ENCODE measurements at places on chromosomes 1 and 21. TPM values are rescaled to one million over a fixed set of nuclear protein-coding genes. Genes with fewer than 3 reads are reported as not detected.

- DNase-seq, result no peak
Observed at GRCh38 chr1:191971447-191971846, 186.8 kb upstream of the RGS18 start.

GRCh38 chr1:232507571-232507970 is 122.4 kb downstream of the SIPA1L2 start:
- no peak for DNase-seq

GRCh38 chr1:168408884-168409283 is 128.2 kb downstream of the TBX19 start:
- DNase-seq, result no peak

DNA sequence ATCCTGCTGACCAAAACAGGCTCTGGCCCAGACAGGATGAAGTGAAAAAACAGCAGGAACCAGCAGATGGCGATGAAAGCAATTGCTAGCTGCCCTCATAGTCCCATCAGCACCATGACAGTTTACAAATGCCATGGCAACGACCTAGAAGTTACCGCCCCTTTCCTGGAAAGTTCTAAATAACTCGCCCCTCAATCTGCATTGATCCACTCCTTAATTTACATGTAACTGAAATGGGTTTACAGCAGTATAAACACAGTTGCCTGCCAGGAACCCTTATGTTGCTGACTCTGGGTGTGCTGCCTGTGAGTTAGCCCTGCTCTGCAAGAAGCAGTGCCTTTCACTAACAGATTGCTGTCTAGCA is 65.5 kb upstream of the CR1L start:
- peak; percentile 22 for DNase-seq

- DNase-seq, result no peak
Observed at GRCh38 chr1:3336641-3337630, 117.5 kb upstream of the ARHGEF16 start.

DNA sequence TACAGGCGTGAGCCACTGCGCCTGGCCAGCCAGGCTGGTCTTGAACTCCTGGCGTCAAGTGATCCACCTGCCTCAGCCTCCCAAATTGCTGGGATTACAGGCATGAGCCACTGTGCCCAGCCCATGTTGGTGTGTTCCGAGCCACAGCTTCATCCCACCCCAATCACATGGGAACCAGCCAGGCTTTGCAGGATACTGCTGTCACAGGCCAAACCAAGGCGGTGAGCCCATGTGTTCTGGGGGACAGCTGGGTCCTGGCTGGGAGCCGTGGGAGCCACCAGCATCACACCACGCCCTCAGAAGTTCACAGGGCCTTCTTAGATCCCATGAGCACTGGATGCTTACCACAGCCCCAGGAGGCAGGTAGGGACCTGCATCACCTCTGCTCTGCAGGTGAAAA is 56.9 kb downstream of the DHRS3 start:
- DNase-seq, result no peak

DNA sequence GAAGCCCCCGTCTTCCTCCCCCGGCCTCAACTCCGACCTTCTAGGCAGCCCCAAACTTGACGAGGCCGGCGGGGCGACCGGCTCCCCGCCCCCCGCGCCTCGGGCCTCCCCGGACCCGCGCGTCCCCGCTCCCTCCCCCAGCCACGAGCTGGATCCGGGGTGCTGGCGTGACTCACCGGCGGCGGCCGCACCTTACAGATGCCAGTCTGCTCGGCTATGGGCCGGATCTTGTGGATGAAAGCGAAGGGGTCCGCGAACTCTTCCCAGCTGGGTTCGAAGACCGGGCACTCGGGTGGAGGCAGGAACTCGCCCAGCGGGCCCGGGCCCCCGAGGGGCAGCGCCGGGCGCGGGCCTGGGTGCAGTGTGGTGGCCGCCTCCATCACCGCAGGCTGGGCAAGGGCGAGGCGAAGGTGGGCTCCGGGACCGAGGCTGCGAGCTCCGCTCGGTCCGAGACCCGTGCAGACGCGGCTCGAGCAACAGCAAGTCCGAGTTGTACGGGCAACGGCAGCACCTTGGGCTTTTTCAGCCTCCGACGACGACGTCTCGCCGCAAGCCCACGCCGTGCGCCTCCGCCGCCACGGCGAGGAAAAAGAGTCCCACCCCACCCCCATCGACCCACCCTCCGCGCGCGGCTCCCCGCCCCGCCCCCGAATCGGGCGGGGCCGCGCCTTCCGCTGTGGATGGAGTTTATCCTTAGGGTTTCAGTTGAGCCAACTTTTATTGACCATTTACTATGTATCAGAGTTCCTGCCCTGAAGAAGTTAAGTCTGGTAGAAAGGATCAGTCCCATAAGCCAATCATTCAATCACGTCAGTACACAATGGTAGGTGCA is at the start of gene KDM5B:
Gene KDM5B, minus strand, starts transcription at position 496 of the 832 bp plus-strand sequence. Its CDS starts 116 bp downstream, at position 380.
- DNase-seq, result peak; percentile 57

GRCh38 chr21:14725219-14725618 is 179.1 kb upstream of the SAMSN1 start:
- no peak for DNase-seq

- DNase-seq, result no peak
Observed at GRCh38 chr1:97123717-97124431, 402.3 kb downstream of the PTBP2 start.

DNA sequence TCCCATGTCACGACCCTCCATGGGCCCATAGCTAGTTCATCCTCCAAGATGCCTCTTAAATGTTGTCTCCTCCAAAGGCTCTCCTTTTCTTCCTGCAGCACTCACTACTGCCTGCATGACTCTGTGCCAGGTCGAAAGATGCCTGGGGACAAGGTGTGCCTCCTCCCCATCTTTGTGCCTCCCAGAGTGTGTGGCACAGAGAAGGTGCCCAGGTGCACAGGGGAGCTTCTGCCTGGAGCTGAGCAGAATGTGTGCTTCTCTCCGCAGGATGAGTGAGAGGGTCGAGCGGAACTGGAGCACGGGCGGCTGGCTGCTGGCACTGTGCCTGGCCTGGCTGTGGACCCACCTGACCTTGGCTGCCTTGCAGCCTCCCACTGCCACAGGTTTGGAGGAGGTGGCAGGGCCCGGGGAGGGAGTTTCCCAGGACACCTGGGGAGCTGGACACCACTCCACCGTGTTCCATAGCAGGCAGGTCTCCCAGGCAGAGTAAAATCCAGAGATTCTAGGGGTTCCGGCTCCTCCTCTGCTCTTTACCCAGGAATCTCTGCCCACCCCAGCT is 6.9 kb upstream of the PPM1J start:
- no peak for DNase-seq

FAM163A gene
- not detected for polyA plus RNA-seq

FNBP1L gene
- polyA plus RNA-seq, result 0.79 TPM

FHAD1 gene
- polyA plus RNA-seq, result not detected

PPIH gene
- polyA plus RNA-seq, result 85.0 TPM

PLA2G2F gene
- not detected for polyA plus RNA-seq

ADGRL4 gene
- polyA plus RNA-seq, result not detected

ANGPTL1 gene
- polyA plus RNA-seq, result not detected

LRRIQ3 gene
- polyA plus RNA-seq, result 4.1 TPM

SLC1A7 gene
- not detected for polyA plus RNA-seq

Measured in naive thymus-derived CD8-positive, alpha-beta T cell (primary cell).